ENCODE measurements at places on chromosomes 4 and X.

DNA sequence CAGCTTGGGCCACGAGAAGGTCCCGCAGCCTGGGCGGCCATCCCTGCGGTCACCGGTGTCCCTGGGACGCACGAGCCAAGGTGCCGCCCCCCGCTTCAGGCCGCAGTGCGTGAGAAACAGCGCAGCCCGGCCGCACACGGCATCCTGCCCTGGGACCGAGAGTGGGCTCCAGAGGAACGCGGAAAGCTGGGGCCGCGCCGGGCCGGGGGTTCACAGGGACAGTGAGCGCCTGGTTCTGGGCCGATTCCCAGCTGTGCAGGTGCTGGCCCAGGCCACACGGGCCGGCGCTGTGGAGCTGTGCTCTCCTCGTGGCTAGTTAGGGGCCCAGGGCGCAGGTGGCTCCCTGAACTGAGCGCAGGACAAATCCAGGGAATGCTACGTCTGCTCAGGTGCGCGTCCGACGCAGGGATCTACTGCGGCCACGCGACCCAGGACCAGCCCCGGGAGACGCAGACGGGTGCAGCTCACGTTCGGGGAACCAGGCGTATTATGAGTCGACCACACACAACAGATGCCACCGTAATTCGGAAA lies 25.8 kb upstream of the GTPBP6 start:
- no peak for DNase-seq

DNA sequence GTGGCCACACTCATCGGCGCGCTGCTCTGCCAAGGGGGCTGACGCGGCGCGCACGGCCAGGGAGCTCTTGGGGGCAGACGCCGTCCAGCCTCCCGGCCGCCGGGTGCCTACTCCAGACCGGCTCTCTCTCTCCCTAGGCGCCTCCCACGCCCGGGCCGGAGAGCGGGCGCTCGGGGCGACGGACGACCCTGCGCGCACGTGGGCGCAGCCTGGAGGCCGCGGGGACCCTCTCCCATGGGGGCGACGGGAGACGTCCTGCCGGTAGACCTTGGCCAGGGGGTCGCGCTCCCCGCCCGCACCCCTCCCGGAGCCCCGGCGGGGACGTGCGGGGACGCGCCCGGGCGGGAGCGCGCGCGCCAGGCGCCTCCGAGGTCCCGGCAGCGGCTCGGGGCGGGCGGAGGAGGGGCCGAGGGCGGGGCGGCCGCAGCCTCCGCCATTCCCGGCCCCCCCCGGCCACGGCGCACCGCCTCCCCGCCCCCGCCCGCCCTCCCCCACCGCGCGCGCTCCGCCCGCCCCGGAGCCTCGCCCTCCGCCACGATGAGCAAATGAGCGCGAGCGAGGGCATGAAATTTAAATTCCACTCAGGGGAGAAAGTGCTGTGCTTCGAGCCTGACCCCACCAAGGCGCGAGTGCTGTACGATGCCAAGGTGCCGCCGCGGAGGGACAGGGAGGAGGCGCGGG lies at the start of gene MSL3:
TSS of gene MSL3 (plus strand) at position 519 of the 681 bp plus-strand sequence. CDS start at position 546, 27 bp downstream.
- DNase-seq, result no peak

GRCh38 chr4:108828620-108829019 lies 65.8 kb upstream of the ETNPPL start:
- no peak for DNase-seq

DNA sequence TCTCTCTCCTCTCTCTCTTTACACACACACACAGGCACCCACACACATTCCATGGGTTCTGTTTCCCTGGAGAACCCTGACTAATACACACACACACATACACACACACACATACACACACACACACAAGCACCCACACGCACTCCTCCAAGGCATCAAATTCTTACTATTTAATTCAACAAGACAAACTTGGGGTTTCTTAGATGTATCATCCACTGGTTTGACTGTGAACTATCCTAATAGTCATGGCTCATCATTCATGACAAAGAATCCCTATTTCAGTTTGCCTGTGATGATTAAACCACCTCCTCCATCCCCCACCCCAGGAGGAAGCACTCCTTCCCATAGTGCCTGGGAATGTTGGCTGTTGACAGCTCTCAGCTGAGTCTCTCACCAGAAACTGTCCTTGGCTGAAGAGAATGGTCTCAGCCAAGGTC lies 98.2 kb downstream of the USP46 start:
- no peak for DNase-seq

GRCh38 chr4:14079601-14080000 lies 452.1 kb upstream of the BOD1L1 start:
- no peak for DNase-seq

DNA sequence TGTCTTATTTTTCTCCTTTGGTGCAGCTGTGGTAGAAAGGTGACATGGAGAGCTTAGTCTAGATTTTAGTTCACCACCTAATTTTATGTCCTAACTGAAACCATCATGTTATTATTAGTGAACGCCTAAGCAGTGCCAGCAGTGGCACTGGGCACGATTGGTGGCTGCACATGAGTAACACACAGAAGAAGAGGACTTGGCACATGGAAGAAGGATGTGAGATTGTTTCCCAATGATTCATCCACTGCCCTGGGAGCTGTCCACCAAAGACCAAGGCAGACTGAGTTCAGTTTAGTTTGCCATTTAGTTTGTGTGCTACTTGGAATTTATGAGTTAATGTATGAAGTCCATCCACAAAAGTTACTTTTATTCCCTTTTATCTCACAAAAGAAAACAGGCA lies 68.1 kb upstream of the NAP1L5 start:
- DNase-seq, result peak; percentile 22
